NCI-H2171 treated with DMSO at 0.1 percent for 48 hours (cell line): ENCODE measurements at places on chromosomes 1 and 21.

DNA sequence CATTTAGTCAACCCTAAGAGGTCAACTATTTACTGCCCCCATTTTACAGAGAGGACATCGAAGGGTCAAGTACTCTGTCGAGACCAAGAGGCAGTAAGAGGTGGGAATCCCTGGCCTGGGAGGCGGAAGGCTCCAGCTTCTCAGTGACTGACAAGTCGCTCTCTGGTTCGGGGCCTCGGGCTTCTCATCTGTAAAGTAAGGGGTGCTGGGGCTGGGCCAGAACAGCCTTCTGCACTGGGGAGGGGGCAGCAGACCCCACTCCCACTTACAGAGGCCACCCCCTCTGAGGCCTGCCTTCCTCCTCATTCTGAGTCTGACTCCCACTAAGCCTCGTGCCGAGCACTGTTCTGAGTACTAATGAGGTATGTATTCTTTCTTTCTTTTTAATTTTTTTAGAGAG is 17.0 kb upstream of the IFNLR1 start:
- no peak for DNase-seq

DNA sequence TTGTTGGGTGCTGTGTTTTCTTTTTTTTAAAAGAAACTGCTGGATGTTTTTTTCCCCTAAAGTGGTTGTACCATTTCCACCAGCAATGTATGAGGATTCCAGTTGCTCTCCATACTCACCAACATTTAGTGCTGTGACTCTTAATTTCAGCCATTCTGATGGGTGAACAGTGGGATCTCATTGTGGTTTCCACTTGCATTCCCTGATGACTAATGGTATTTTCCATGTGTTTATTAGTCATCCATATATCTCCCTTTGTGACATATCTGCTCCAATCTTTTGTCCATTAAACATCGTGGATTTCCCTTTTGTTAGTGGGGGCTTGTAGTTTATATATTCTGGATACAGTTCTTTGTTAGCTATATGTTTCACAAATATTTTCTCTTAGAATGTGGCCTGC is 206.0 kb downstream of the CAMTA1 start:
- DNase-seq = no peak

DNA sequence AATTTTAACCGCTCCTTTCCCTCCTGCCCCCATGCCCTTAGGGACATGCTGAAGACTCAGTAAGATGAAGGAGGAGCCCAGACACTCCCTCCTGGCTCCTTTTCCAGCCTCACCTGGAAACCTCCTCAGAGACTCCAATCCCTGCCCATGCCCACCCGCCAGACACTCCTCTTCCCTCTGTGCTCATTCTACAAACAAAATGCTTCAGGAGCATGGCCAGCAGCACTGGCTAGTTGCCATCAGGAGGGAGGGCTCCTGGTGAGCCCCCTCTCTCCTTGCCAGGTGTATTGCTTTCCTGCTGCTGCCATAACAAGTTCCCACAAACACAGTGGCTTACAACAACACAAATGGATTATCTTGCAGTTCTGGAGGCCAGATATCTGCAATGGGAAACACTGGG is 126.1 kb downstream of the PSMG1 start:
- DNase-seq = peak; percentile 58

- no peak for DNase-seq
Measured at GRCh38 chr1:197917805-197918651, 856 bp downstream of the LHX9 start.

DNA sequence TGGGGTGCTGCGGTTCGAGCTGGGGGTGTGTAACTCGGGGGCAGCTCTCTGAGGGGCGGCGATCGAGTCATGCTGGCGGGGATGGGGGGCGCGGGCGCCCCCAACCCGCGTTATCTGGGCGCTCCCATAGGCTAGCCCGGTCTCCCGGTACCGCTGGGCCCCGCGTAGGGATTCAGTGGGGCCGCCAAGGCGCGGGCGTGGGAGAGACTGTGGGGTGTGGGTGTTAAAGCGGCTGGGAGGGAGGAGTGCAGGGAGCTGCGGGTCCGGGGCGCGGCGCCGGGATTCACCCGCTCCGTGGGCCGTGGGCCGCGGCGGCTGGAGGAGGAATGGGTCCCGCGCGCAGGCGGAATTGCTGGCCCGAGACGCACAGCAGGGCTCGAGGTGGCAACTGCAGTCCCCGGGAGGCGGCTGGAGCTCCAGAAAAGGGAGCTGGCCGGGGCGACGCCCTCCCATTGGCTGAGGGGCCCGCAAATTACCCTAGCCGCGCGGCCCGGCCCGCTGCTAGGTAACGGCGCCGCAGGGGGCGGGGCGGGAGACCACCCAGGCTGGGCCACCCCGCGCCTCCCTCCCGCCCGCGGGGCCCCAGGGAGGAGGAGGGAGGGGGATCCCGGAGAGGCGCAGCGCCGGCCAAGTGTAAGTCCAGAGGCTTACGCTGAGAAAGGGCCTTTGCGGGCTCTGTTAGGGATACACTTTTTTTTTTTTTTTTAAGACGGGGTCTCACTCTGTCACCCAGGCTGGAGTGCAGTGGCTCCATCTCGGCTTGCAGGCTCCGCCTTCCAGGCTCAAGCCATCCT is at the start of gene PTCH2:
PTCH2 (minus strand) TSS at position 392 of the 794 bp plus-strand sequence; CDS start at position 71, 321 bp downstream.
- peak; percentile 81 for DNase-seq

DNA sequence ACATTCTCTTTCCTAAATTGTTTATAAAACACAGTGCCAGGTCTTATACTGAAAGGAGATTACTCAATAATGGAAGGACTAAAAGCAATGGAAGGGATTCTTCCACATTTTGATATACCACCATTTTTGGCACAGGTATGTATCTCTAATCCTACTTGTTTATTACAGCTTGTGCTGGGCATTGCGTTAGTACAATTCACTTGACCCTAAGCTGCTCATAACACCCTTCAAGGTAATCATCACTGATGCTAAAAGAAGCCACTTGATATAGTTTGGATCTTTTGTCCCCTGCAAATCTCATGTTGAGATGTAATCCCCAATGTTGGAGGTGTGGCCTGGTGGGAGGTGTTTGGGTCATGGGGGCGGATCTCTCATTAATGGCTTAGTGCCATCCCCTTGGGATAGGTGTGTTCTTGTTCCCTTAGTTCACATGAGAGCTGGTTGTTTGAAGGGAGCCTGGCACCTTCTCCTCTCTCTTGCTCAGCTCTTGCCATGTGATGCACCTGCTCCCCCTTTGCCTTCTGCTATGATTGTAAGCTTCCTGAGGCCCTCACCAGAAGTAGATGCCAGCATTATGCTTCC is 71.1 kb downstream of the NIBAN1 start:
- DNase-seq = no peak

DNA sequence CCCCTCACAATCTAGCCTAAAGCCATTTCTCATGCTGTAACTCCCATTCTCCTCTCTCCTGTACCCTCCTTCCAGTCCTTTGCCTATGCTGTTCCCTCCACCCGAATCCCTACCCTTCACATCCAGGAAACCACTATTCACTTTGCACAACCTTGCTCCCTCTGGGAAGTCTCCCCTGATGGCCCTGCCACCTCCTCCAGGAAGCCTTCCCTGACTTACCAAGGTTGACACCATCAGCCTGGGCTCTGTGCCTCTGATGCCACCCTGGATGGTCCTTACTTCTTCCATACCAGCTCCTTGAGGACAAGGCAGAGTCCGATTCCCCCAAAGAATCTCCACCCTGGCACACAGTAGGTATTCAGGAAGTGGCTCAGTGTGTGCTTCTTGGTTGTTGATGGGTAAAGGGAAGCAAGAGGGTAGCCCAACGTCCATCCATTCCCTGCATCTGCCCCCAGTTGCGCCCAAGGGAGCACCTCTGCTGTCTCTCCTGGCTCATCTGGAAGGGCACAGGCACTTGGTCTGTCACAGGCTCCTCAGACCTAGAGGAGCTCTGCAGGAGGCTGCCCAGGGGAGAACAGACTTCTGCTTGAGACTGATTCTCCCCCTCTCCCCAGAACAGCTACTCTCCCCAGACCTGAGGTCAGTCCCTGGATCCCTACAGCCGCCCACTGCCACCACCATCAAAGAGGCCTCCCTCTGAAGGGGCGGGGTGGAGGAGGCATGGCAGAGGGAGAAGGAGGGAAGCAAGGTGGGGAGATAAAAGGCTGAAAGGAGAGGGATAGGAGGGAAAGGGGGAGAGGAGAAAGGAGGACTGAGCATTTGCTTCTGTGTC is 36.1 kb upstream of the ZC3H12A start:
- DNase-seq = no peak

DNA sequence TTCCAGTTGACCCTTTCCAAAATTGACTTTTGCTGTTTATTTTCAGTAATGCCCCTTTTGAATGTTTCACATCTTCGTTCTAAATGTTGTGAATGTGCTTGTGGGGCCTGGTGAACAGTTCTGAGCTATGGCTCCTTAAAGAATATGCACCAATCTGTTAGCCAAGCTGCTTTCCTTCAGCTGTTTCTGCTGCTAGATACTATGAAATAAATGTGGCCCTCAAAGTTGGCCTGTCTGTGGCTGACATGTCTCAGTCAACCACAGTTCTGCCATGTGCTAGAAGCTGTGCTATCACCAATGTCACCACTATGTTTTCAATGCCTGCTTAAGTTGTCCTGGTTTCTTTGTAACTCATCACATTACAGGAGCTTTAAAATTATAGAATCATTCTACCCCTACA is 86.7 kb upstream of the BCL10 start:
- DNase-seq = no peak

GRCh38 chr1:205041001-205041715 is 1.9 kb upstream of the CNTN2 start:
- peak; percentile 68 for DNase-seq

- no peak for DNase-seq
Measured at GRCh38 chr21:20646431-20647165, 351.6 kb upstream of the NCAM2 start.

DNA sequence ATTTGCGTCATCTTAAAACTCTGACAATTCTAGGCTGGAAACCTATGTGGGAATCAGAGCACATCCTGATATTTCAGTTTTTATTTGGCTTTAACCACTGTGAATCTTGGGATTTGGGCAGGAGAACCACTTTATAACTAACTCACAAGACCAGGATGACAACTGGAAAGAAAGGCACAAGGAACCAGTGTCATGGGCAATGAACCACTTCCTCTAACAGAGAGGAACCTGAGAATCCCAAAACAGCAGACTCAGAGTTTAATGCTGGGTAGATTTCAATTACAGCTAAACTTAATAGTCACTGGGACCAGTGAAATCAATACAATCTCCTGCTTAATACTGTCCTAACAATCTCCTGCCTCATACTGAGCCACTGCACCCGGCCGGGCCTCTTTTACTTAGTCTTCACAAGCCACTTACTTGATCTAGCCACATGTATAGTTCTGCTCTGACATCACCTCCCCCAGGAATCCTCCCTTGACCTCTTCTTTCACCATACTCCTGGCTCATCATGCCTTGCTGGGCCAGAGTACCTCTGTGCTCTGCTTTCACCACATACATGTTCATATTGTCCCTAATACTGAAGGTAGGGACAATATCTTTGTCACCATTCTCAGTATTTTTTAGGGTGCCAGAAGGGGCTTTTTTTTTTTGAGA is 20.2 kb upstream of the SLFNL1 start:
- DNase-seq = no peak

- no peak for DNase-seq
Measured at GRCh38 chr21:37155186-37155585, 82.1 kb downstream of the TTC3 start.

DNA sequence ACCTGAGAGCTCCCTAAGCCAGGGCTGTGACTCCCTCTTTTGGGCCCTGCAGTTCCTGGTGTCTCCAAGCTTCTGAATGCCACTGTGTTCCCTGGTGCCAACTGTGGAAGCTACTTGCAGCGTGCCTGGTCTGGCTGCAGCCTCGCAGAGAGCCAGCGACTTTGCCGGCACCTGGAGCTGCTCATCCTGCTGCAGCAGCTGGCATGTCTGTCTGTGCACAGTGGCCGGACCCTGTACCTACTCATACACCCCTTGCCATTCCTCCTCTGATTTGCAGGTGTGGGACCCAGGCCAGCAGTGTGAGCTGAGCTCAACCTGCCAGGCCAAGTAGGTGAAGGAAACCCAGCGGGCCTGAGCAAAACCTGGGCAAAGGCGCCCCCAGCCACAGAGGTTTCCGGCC is 12.3 kb upstream of the AADACL4 start:
- no peak for DNase-seq

DNA sequence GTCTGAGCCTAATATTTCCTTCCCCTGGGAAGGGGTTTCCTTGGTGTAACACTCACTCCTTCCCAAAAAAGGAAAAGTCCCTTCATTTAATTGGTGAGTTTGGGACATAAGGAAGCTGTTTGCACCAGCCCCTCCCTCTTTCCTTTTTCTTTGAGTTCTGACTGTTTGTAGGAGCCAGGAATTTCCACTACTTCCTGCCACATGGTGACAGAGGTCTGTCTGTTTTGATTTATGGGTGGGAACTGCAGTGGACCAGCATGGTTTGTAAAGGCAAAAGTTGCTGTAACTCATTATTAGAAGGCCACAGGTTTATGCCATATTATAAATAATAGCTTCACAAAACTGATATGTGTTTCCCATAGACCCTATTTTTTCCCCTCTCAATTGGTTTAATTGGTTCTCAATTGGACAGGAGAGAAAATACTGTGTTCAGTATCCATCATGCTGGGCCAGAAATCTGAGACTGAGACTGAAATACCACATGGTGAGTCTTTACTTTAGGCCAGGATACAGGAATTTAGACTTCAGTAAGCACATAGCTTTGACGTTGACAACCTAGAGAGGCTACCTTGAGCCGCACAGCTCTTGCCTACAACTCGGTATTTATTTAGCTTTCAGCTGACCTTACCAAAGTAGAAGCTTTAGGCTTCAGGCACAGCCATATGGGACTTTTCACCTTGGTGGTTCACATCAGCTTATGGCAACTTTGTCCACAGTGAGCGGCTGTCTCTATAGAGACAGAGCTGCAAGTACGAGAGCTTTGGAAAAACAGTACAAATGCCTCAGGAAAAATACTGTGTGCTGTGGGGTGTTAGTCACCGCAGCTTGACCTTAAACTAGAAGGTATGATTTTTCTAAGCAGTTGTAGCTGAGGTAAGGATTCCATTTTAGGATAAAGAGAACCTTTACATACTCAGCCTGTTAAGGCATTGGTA is 40.0 kb upstream of the RGS7 start:
- DNase-seq = no peak

GRCh38 chr1:147821883-147822282 is 61.5 kb upstream of the GJA5 start:
- no peak for DNase-seq

GRCh38 chr21:23664193-23664694 is 1943.0 kb downstream of the MRPL39 start:
- no peak for DNase-seq

- no peak for DNase-seq
Measured at GRCh38 chr1:183379951-183380350, 38.2 kb downstream of the NMNAT2 start.

- no peak for DNase-seq
Measured at GRCh38 chr1:169486281-169487051, 722 bp upstream of the SLC19A2 start.

GRCh38 chr1:38029081-38029681 is 16.6 kb downstream of the UTP11 start:
- peak; percentile 64 for DNase-seq

- no peak for DNase-seq
Measured at GRCh38 chr1:223257856-223258550, 106.0 kb downstream of the SUSD4 start.

DNA sequence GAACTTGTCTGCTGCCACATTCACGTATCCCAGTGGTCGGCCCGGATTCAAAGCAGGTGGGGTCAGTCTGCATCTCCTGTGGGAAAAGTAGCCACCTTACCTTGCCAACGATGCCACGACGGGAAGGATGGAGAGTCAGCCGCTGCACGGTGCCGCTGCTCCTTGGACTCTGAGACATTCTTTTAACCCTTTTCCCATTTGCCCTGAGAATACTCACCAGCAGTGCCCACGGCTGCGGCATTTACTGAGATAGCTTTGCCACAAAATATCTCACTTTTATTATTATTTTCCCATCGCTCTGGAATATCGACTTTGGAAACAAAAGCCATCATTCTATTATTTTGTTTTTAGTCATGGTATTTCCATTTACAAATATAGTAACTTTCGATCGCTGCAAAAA is 15.3 kb upstream of the TTC34 start:
- no peak for DNase-seq
